ENCODE measurements at places on chromosomes 1 and 21.

- no peak for DNase-seq
These were observed 14.8 kb downstream of the HSPG2 start for GRCh38 chr1:21922090-21923013.

GRCh38 chr1:233993651-233994050 is 89.2 kb downstream of the SLC35F3 start:
- DNase-seq = no peak

DNA sequence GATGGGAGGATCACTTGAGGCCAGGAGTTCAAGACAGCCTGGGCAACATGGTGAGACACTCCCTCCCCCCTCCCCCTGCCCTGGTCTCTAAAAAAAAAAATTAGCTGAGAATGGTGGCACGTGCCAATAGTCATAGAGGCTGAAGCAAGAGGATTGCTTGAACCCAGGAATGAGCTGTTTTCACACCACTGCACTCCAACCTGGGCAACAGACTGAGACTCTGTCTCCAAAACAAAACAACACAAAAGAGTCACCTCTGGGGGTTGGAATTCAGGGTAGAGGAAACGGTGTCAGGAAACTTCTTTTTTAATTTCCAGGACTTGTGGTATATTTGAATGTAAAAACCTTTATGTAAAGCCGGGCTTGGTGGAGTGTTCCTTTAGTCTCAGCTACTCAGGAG is 43.2 kb downstream of the RHOU start:
- no peak for DNase-seq

- no peak for DNase-seq
These were observed 10.8 kb upstream of the LSM10 start for GRCh38 chr1:36408479-36408878.

GRCh38 chr1:39021426-39021825 is 4.7 kb upstream of the NDUFS5 start:
- no peak for DNase-seq
